ENCODE measurements at places on chromosomes 3 and 15.

DNA sequence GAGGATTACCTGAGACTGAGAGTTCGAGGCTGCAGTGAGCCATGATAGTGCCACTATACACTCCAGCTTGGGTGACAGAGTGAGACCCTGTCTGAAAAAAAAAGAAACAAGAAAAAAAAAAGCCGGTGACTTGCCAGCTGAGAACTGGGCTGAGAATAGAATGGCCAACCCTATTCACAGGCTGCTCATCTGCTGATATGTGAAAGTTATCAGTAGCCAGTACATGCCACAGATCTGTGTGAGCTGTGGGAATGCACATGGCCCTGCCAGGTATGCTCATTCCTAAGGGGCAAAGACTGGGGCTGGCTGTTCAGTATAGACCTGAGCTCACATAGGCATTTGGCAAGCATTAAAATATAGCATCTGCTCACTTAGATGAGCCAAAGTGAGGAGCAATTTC lies 30.9 kb downstream of the IL20RB start:
- no peak for DNase-seq

DNA sequence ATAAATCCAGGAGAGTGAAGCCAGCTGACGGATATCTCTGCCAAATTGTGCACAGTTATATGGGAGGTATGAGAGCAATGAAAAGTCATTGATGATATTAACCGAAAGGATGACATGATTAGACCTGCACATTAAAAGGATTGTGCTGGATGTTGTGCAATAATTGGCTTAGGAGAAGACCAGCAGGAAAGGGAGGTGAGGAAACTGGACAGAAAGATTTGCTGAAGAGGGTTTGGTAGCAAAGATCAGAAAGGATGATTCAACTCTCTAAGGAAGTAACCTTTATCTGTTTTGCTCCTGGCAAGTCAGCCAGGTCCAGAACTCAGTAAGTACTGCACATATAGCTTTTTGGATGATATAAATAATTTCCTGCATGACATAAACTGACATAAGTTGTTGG lies 704.7 kb downstream of the GRM7 start:
- DNase-seq: no peak

DNA sequence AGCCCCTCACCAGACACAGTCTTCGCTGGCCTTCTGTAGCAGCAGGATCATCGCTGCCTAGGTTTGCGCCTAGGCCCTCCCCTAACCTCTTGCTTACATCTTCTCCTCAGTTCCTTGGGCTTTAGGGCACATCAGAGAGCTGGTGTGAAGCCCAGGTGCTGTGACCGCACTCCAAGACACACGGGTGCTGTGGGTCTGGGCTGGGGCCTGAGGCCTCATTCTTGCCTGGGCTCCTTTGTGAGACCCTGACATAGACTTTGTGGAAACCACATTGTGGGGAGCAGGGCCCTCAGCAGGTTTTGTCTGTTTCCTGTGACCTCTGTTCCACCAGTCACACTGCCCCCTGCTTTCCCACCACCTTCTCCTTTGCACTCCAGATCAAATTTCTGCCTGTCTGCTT lies 8.0 kb downstream of the AMIGO3 start:
- DNase-seq: no peak

DNA sequence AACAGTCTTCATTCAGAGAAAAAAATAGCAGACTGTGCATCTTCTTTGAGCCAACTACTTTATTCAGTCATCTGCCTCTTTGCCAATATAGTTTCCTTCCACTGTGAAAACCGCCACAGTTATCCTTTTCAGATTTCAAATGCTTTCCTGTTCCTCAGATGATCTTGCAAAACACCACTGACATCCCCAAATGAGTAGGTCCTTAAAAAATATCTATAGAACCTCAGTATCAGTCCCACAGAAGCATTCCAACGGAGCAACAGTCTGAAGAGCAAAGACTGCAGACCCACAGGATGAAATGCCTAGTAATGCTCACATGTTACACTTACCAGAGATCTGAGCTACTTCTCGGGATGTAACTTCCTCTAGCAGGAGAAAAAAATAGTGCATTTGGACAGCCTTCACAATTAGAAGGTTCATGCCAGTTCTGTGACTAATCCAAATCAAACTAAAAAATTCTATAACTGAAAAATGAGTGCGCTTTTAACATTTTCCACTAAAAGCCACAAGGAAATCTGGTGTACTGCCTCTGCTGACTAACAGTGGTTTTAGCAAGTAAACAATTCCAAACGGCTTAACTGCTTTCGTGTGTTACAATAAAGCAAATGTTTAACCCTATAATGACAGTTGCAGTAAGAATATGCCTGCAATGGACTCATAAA lies at the start of gene ANKRD28:
Gene ANKRD28 (minus strand): TSS at position 338 of the 662 bp plus-strand sequence. CDS start 1,458 bp downstream, outside the sequence.
- DNase-seq: peak; percentile 98

GRCh38 chr3:52843108-52843865 lies 8.5 kb upstream of the MUSTN1 start:
- no peak for DNase-seq

- DNase-seq: no peak
Measured at GRCh38 chr3:137103739-137104138, 146.0 kb downstream of the IL20RB start.

GRCh38 chr15:96406701-96407100 lies 76.2 kb downstream of the NR2F2 start:
- no peak for DNase-seq

- DNase-seq: peak; percentile 69
Measured at GRCh38 chr3:48548729-48549705, 7.6 kb downstream of the PFKFB4 start.

DNA sequence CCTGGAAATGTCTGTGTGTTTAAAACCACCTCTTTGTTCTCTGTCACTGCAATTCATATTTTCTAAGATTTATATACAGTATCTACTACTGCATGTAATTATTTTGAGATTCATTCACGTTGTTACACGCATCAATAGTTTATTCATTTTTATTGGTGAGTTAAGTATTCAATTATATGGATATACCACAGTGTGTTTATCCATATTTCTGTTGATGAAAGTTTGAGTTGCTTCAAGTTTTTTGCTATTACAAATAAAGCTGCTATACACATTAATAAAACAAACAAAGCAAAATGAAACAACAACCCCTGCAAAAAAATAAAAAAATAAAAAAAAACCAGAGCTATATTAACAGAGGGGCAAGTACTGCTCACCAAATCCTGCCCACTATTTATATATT lies 122.3 kb downstream of the NR2E3 start:
- no peak for DNase-seq

GRCh38 chr15:99645951-99646350 lies 80.2 kb downstream of the MEF2A start:
- no peak for DNase-seq

- peak; percentile 80 for DNase-seq
Measured at GRCh38 chr3:72482589-72483321, 365.5 kb downstream of the SHQ1 start.

DNA sequence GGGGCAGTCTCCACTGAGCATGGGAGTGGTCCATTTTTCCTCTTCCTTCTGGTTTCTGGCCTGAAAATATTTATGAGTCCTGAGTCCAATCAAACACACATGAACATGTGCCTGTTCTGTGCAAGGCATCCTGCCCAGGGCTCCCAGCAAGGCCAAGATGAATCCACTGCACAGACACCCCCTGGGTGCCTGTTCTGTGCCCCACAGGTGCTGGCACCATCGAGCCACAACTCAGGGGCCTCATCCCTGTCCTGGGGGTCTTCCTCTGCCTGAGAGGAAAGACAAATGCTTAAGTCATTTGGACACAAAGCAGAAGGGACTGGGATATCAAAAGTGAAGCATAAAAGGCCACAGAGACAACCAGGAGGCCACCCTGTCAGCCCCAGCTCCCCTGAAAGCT lies 87.4 kb upstream of the IQSEC1 start:
- DNase-seq: no peak

- peak; percentile 93 for DNase-seq
Measured at GRCh38 chr15:49877117-49877872, 241.7 kb downstream of the ATP8B4 start.

GRCh38 chr3:71708476-71709105 lies 16.6 kb downstream of the EIF4E3 start:
- DNase-seq: no peak

DNA sequence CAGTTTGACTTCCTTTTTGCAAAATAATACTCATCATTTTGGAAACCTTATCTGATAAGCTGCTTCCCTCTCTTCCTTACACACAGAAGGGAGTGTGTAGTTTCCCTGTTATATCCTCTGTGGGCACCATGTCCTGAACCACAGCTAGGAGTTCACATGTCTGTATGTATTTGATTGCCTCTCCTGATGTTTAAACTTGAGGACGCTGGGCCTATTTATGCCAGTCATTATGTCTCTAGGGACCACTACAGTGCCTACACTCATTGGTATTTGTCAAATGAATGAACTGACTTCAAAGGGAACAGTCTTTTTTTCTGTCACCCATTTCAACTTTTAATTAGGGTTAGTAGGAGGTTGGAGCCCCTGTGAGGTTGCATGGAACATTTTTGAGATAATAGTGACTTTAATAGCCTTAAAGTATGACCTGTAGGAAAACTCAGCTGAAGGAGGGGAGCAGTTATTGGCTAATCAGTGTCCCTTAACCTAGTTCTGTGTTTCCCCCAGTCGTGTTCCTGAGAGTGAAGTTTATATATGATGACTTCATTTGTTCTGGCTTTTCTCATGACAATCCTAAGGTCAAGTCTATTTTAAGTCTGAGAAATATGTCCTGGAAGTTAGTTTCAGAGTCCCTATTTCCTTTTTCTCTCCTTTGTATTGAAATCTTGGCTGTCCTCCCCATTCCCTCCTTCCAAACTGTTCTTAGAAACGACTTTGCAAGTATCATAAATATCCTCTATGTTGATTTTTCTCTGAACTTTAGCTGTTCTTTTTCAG lies 28.9 kb downstream of the PDE8A start:
- DNase-seq: peak; percentile 23

- peak; percentile 11 for DNase-seq
Measured at GRCh38 chr3:9951598-9951961, 628 bp downstream of the PRRT3 start.

DNA sequence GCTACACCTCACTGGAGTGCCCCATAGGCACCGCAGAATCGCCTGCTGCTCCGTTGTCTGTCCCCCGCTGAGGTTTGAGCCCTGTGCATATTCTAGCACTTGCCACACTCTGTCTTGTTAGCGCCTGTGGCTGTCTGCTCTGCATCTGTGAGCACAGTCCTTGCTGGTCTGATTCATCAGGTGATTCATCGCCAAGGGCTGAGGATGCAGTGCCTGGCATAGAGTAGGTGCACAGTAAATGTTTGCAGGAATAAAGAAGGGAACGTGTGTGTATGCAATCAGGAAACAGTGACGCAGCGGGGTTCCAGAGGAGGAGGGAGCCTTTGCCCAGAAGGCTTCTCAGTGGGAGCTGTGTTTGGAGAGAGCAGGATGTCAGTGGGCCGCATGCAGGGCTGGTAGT lies 124.0 kb upstream of the PLXNA1 start:
- peak; percentile 93 for DNase-seq

GRCh38 chr3:149902498-149903139 lies 68.1 kb downstream of the PFN2 start:
- no peak for DNase-seq

DNA sequence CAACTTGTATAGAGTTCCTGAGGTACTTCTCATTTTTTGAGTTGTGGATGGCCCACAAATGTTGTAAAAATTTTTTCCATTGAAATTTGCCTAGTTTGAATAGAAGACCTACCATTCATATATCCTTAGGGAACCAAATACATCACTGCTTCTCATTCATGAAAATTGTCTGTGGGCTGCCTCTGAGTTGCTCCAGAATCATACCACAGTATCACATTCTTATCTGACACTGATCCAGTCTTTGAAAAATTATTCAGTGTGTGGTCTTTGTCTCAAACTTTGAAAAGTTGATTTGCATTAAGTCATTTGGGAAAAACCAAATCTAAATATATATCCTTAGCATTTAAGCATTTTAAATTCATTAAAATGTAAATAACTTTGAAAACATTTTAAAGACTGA lies 321.1 kb downstream of the LSAMP start:
- no peak for DNase-seq

DNA sequence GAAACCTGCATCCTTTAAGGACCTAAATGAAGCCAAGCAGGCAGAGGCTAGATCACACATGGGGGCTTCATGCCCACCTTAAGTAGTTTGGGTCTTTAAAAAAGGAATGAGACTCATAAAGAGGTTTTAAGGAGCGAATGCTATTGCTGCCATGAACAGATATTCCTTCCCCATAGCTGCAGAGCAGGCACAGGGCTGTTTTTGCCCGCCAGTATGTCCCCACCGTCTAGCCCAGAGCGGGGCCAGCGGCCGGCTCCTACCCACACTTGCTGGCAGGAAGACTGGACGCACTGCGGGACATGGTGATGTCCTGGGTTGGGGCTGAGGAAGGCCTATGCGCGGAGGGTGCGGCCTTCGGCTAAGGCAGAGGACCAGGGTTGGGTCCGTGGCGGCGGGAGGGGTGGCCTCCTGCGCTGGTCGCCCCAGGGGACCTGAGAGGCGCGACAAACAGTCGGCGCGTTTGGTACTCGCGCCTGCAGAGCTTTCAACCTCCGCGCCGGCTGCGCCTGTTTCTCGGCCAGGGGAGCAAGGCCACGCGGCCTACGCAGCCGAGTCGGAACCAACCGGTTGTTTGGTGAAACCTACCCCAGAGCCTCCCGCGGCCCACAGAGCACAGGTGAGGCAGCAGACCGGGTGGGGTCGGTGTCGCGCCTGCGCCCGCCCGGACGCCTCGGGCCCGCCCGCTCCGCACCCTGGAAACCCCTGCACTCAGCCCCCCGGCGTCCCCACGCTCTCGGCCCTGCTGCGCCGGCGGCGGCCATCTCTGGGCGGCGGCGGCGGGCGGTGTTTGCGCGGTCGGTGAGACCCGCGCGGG lies at the start of gene FAIM:
Gene FAIM (plus strand): TSS at position 450 of the 814 bp plus-strand sequence. CDS start 10,956 bp downstream, outside the sequence.
- peak; percentile 71 for DNase-seq

GRCh38 chr15:59543721-59544547 lies 67.6 kb upstream of the GCNT3 start:
- no peak for DNase-seq

- DNase-seq: peak; percentile 98
Measured at GRCh38 chr3:29065211-29065785, 215.6 kb upstream of the RBMS3 start.

DNA sequence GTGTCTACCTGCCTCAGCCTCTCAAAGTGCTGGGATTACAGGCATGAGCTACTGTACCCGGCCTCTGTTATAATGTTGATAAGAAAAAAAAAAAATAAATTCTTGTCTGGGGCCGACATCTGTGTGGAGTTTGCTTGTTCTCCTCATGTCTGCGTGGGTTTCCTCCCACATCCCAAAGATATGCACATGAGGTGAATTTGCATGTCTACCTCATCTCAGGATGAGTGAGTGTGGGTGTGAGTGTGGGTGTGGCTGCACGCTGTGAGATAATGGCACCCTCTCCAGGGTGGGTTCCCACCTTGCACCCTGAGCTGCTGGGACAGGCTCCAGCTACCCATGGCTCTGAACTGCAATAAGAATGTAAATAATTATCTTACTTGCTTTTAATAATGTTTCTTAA lies 25.9 kb upstream of the UACA start:
- DNase-seq: peak; percentile 63

- no peak for DNase-seq
Measured at GRCh38 chr3:11282250-11283138, 10.3 kb downstream of the ATG7 start.
